A549 treated with dexamethasone at 1 μM for 4 hours (cell line): ENCODE measurements at places on chromosomes 7 and 10. TPM values are rescaled to one million over a fixed set of nuclear protein-coding genes. Genes with fewer than 3 reads are reported as not detected.

The MICU1 gene
- 52.6 to 59.8 TPM (median 55.3 TPM) in 5 replicates for total RNA-seq

The HHEX gene
- 11.1 to 12.4 TPM (median 11.7 TPM) in 5 replicates for total RNA-seq

The ZNF727 gene
- total RNA-seq = not detected in 5 replicates

The VSTM4 gene
- 0.24 to 0.42 TPM (median 0.35 TPM) in 5 replicates for total RNA-seq

The CRHR2 gene
- 0.05 to 0.07 TPM (median 0.05 TPM) in 4 of 5 replicates, not detected in the other for total RNA-seq
